ENCODE measurements at places on chromosomes 5 and 9.

DNA sequence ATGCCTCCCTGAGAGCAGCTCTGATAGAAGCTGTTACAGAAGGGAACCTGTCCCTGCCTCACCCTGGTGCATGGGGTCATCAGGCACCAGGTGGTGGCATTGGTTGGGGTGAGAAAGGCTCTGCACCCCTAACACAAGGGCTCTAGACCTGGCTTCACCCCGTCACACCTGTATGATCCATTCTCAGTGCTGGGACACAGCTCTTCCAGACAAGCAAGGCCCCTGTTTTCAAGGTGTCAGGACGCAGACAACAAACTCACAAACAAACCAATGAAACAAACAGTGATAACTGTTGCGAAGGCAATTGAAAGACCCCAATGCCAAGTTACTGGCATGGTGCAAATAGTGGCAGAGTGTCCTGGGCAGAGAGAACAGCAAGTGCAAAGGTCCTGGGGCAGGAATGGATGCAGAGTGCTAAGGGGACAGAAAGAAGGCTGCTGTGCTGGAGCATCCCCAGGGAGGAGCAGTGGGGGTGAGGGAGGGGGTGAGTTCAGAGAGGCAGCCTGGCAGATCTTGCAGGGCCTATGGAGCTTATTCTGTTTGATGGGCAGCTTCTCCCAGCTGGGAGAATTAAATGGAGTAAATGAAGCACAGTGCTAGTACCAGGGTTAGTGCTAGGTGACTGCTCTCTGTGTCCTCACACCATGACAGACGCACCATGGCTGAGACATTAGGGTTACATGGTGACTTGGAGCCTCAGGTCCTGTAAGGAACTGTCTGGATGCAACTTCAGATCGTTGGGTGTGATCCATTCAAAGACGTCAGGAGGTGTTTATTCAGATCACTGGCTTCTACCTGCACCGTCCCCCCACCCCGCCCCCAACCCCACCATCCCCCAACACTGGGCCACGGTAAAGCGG lies 67.9 kb upstream of the UNC5A start:
- DNase-seq = no peak

GRCh38 chr5:152113401-152113800 lies 188.8 kb upstream of the GLRA1 start:
- DNase-seq = no peak

DNA sequence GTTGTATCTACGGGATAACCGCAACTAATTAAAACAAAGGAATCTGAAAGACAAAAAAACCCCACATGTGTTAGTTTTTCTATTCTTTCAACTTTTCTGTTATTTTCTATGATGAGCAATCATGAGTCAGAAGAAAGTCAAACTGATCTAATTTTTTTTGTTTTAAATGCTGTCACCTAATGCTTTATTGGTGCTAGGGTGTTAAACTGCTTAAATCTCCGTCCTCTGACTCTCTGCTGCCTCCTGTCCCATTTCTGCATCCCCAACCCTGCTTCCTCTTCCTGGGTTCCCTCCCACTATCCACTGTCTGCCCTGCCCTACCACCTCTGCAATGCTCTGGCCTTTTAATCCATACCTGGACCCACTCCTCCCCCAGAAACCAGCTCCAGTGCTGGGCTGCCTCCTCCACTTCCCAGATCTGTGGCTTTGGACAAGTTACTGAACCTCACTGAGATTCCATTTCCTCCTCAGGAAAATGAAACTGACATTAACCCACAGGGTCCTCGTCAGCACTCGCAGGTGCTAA lies 15.7 kb downstream of the PTPN3 start:
- no peak for DNase-seq

DNA sequence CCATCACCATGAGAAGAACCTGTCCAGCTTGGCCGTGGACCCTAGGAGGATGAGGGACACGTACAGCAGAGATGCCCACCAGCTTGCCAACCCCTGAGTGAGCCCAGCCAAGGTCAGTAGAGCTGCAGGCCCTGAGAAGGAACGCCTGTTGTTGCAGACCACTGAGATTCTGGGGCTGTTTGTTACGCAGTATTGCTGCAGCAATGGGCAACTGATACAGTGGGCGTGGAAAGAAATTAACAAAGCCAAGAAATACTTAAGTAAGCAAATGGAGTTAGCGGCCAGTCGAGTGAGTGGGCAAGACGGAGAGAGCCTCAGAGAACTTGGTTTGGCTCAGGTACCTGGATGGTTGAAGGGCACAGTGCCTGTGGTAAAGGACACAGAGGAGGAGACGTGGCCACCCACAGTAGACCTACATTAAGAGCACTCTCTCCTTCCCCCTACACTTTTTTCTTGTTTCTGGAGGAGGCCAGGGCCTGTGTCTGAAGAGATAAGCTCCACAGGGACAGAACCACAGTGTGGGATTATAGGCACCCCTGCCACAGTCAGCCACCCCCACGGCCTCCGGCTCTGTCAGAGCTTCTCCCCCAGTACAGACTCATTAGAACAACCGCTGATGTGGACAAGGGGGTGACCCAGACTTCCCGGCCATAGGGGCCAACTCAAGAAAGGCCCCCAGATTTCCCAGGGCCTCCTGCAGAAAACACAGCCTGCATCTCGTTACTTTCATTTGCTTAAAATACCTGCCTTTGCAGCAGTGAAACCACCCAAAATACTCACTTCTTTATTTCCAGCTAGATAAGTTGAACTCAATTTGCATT lies 40.1 kb upstream of the GRHPR start:
- DNase-seq = no peak

DNA sequence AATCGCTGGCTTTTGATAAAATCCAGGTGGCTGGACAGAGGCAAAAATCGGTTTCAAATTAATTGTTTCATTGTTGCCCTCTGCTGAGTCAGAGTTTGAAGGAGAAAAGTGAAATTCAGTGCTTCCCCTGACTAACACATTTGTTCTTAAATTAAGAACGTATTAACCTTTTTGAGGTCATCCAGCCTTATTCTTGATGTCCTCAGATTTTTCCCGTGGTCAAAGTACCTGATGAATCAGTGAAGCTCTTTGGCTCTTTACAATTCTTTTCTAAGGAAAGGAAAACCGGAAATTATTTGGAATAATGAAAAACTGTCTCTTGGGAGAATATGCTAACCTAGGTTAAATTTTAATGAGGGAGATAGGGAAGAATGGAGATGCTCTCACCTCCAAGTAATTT lies 21.6 kb downstream of the OSMR start:
- no peak for DNase-seq

DNA sequence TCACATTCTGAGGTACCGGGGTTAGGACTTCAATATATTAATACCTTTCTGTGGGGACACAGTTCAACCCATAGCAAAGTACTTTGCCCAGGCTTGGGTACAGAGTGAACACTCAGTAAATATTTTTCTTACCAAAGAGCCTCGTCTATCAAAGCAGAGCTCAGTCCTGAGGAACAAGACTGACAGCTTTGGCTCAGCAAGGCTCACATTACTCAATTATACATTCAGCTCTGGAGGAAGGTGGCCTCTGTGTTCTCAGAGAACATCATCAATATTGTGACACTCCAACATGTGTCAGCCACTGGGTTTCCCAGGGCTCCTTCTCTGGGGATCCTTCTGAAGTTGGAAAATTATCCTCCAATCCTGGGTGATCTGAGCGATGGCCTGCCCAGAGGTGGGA lies 186.4 kb downstream of the NMUR2 start:
- no peak for DNase-seq

GRCh38 chr5:112372543-112372942 lies 46.5 kb downstream of the EPB41L4A start:
- no peak for DNase-seq

GRCh38 chr9:94681508-94681907 lies 42.2 kb upstream of the FBP1 start:
- DNase-seq = peak; percentile 85

DNA sequence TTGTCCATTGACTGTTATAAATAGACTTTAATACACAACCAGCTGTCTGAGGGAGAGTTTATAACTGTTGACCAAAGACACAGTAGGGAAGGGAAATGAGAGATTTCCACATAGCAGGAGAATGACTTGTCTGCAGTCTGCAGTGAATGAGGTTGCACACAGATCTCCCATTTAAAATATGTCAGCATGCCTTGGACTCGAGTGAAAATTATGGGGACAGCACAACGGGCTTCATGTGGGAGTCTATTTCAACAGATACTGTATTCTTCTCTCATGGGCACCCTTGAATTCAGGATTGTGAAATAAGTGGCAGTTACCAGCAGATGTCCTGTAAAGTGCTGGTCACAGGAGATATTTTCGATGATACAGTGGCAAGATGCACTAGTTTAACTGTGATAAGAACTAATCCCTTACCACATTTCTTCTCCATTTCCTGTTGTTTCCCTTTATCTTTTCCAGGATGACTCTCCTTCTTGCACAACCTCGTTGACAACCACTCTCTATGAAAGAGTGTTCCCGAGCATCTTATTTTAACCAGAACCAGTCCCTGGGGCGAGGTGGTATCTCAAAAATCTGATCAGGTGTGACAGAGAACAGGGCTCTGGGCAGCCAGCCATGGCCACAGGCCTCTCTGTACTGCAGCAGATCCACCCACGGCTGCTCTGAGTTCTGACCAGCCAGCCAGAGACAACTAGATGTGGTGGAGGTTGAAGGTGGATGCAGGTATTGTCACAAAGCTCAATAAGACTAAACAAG lies 51.5 kb upstream of the MAP3K1 start:
- no peak for DNase-seq

- DNase-seq = no peak
Measured at GRCh38 chr5:150358261-150359095, 981 bp downstream of the TCOF1 start.

GRCh38 chr9:83538172-83538889 lies at the start of gene FRMD3:
Gene FRMD3, minus strand, starts transcription at chr9:83538401. Its CDS starts 170 bp downstream, at chr9:83538231.
- DNase-seq = peak; percentile 92

DNA sequence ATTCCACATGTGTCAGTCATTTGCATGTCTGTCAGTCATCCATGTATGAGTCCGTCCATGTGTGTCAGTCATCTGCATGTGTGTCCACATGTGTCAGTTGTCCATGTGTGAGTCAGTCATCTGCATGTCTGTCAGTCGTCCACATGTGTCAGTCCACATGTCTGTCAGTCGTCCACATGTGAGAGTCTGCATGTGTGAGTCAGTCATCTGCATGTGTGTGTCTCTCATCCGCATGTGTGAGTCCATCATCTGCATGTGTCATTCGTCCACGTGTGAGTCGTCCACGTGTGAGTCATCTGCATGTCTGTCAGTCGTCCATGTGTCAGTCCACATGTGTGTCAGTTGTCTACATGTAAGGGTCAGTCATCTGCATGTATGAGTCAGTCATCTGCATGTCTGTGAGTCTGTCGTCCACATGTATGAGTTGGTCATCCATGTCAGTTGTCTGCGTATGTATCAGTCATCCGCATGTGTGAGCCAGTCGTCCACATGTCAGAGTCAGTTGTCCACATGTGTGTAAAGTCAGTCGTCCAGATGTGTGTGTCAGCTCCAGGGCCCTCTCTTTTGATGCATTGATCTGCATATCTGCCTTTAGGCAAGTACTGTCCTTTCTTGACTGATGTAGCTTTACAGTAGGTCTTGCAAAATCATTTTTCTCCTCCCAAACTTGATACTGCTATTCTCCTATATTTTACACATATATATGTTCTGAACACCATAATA lies 72.5 kb upstream of the CACNA1B start:
- DNase-seq = no peak

GRCh38 chr5:174790906-174791305 lies 66.5 kb downstream of the MSX2 start:
- no peak for DNase-seq

DNA sequence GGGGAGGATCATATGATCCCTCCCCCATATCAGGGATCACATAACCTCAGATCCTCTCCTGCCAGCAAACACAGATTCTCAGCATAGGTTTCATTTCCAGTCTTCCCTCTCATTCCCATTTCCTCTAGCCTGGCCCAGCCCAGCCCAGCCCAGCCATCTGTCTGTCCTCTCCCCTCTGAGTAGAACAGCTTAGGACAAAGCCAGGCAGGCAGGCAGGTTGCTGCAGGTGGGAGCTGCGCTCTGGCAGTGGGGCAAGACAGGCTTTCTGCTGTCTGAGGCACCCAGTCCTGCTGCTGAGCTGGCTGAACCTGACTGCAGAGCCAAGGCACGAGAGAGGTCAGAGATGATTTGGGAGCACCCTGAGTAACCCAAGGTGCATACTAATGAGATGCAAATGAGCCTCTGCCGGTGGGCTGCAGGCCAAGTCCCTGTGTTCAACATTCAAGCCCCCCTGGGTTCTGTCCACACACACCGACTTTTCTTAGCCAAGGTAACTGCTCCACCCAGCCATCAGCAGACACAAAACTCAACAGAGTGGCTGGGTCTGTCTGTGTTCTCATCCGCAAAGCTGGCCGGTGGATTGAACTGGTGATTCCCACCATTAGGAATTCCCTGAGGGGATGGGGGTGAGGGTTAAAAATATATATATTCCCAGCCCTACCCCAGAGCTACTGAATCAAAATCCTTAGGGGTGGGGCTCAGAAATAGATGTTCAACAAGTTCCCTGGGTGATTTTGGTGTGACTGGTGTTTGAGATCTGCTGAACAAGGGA lies 9.1 kb downstream of the FAT2 start:
- DNase-seq = no peak

- DNase-seq = no peak
Measured at GRCh38 chr5:90248640-90249039, 160.9 kb downstream of the CETN3 start.

DNA sequence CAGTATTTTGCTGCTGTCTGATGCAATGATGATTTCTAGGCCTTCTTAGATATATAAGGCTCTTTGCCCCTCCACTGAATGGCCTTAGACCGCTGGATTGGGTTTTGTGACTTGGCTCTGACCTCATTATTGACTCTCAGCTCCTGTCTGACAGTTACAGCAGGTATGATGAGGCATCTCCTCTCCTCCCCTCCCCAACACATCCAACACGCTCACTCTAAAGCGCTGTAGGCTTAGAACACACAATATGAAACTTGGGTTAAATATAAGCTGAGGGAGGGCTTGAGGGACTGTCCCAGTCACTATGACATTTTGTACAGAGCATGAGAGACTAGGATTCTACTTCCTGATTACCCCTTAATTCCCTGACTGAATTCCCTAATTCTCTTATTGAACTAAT lies 18.8 kb upstream of the CER1 start:
- DNase-seq = no peak

- no peak for DNase-seq
Measured at GRCh38 chr9:136199391-136200288, 5.3 kb downstream of the LHX3 start.

GRCh38 chr9:136537896-136538598 lies 7.8 kb downstream of the NOTCH1 start:
- no peak for DNase-seq

DNA sequence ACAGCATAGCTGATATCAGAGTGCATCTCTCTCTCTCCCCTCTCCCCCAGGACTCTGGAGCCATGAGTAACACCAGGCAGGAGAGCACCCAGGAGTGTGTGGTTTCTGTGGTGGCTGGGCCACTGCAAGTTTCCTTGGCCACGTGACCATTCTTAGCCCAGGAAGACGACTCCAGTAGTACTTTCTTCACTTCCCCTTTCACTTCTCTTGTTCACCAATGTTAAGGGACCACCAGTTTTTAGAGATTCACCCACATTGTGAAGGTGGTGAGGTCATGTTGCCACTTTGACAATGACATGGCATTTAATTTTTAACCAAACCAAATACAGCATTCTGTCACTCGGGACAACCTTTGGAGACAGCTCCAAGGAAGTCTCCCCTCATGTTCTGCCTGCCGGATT lies 17.9 kb upstream of the DAPK1 start:
- DNase-seq = no peak

All from left ventricle myocardium superior (tissue), 1 donor.